ENCODE measurements at places on chromosomes 1 and 21. TPM values are rescaled to one million over a fixed set of nuclear protein-coding genes. Genes with fewer than 3 reads are reported as not detected.

CCDC27 gene
- polyA plus RNA-seq, result not detected

VTCN1 gene
- polyA plus RNA-seq, result not detected

GRCh38 chr1:73176902-73177301 lies 894.6 kb upstream of the NEGR1 start:
- no peak for DNase-seq

DNA sequence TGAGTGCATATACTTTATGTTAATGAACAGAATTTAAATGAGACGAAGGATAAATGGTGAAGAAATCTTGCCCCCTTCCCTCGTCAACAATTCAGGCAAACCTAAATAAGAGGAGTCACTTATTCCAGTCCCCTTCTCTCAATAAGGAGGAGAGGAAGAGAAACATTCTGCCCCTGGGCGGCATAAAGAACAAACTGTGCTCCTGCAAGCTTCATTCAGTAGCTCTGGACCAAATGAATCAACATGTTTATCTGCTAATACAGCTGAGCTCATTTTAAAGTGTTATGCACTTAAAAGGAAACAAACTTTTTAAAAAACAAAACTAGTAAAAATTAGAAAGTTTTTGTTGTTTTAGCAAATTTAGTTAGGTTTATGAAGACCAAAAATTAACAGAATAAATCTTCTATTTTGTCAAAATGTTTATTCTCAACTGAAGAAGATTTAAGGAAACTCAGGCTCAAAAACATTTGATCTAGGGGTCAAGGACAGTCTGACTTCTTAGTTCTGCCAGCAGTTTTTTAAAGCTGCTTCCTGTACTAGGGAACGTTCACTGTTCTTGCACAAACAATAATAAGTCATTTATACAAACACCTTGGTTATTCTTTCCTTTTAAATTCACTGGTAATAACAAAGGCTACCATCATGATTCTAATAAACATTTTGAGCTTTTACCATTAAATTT lies 58.3 kb downstream of the AKT3 start:
- no peak for DNase-seq

GRCh38 chr1:19708567-19709110 lies 44.0 kb downstream of the HTR6 start:
- DNase-seq, result no peak

DNA sequence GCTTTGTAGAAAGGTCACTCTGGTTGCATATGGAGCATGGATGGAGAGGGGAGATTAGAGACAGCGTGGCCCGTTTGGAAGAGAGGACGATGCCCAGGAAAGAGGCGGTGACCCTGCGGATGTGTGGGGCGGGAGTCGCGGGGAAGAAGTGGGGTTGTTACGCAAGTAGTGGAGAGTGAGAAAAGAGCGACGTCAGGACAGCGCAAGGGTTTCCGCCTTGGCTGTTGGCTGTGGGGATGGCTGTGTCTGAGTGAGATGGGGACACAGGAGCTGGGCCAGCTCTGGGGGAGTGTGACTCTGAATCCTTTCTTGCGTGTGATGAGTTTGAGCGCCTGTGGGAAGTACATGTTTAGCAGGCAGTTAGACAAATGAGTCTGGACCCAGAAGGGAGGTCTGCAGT lies 3.8 kb downstream of the B4GALT2 start:
- DNase-seq, result no peak

DNA sequence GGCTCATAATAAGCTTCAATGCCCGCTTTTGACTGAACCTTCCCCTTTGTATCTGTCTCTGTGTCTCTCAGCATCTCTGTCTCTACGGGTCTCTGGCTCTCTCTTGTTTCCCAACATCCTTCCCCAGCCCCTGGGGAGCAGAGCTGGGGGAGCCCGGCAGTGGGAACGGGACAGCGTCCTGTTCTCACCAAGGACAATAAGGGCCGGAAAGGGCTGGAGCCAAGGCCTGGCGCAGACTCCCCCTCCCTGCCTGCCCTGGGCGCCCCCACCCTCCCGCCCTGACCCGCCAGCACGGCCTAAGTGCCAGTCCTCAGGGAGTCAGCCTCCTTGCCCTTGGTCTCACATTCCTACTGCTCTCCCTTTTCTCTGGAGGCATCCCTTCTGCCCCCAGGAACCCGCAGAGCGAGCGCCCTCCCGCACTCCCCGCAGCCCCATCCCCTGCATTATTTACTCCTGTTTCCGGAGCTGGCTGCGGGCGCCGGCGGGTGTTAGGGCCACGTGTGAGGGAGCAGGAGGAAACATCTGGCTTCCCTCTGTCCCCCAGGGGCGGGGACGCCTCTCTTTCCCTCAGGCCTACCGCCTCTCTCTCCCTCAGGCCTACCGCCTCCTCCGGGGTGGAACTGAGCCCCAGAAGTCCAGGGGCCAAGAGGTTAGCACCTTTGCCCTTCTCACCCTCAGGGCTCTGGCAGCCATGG lies 6.5 kb downstream of the KRTCAP2 start:
- peak; percentile 25 for DNase-seq

DNA sequence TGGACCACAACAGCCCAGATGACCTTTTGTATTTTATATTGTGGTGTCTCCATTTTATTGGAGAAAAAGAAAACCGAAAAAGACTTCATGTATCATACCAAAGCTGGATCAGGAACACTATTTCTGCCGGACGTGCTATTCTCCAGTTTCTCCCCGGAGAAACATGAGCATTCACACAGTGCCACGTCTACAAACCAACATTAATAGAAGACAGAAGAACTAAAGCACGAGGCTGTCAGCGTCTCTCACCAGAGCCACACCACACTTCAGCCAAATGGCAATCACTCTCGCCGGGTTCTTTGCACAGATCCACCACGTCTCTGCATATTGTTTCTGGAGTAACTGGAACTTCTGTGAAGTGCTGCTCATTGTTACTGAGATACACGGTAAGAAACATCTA lies 24.8 kb downstream of the TP53BP2 start:
- no peak for DNase-seq

- DNase-seq, result no peak
Observed at GRCh38 chr1:236516929-236517704, 6.7 kb upstream of the LGALS8 start.

GRCh38 chr1:167797015-167797414 lies 75.2 kb downstream of the MPZL1 start:
- DNase-seq, result no peak

DNA sequence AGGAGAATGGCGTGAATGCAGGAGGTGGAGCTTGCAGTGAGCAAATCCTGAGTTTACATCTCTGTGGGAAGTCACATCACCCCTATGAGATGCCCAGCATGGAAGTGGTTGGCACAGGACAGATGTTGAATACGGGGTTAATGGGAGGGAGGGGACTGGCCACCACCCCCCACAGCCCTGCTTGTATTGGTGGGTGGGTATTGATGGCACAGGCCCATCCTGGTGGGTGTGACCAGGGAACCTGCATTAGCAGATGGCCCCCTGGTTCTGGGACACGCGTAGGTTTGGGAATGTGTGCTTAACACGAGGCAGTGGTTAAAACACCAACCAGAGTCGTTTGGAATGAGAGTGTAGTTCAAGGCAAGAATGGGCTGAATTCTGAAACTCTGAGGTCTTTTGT lies 117.9 kb downstream of the PRDM2 start:
- no peak for DNase-seq

Measured in SK-N-SH (cell line).